Activated CD8-positive, alpha-beta T cell treated with anti-CD3 and anti-CD28 coated beads, Interleukin-2, amount 10 ng/mL, durations not matched to agents 7 days and 5 days (primary cell): ENCODE measurements at places on chromosomes 13 and 19. TPM values are rescaled to one million over a fixed set of nuclear protein-coding genes. Genes with fewer than 3 reads are reported as not detected.

- no peaks in the 10 kb centered on the region for H3K27me3 ChIP-seq
- no peak overlapping the region for H3K4me3 ChIP-seq
- DNase-seq: no peak
- no peaks in the 10 kb centered on the region for H3K4me1 ChIP-seq
- H3K36me3 ChIP-seq: peaks cover 12% of the 10 kb centered on the region
These were observed 21.7 kb downstream of the IFT88 start for GRCh38 chr13:20588529-20589110.

GRCh38 chr13:90015565-90016507 is 1331.7 kb upstream of the MIR17HG start:
- no peaks in the 10 kb centered on the region for H3K27me3 ChIP-seq
- no peak for DNase-seq
- H3K36me3 ChIP-seq: no peaks in the 10 kb centered on the region
- H3K4me3 ChIP-seq: no peak overlapping the region
- H3K4me1 ChIP-seq: no peaks in the 10 kb centered on the region

DNA sequence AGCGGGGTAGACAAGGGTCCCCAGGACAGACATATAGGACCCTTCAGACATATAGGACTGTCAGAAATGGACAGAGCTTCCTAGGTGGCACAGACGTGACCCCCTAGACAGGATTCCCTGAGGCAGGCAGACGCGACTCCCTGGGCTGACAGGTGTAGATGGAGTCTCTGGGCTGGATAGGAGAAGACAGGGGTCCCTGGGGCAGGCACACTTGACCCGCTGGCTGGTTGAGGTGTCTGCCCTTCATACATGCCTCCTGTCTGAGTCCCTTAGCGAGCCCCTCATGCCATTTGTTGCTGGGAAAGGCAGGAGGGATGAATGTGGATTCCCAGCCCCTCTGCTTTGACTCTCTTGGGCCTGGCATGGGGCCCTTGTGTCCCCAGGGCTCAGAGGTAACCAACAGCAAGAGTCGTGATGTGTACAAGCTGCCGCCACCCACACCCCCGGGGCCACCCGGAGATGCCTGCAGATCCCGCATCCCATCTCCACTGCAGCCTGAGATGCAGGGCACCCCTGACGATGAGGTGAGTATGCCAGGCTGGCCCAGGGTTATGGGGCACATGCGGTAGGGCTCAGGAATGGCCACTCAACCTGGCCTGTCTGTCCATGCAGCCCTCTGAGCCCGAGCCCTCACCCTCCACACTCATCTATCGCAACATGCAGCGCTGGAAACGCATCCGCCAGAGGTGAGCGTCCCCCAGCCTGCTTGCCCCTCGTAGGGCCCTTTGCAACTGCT is 3.0 kb downstream of the HSPB6 start:
- H3K27me3 ChIP-seq: no peaks in the 10 kb centered on the region
- DNase-seq: no peak
- H3K4me1 ChIP-seq: peaks cover 36% of the 10 kb centered on the region
- peaks cover 15% of the 10 kb centered on the region for H3K36me3 ChIP-seq
- no peak overlapping the region for H3K27ac ChIP-seq

GRCh38 chr19:28631961-28632360 is 581.0 kb downstream of the UQCRFS1 start:
- peaks cover 16% of the 10 kb centered on the region for H3K4me1 ChIP-seq
- no peaks in the 10 kb centered on the region for H3K36me3 ChIP-seq
- no peak overlapping the region for H3K27ac ChIP-seq
- peaks cover 2% of the 10 kb centered on the region for H3K27me3 ChIP-seq
- no peak overlapping the region for H3K4me3 ChIP-seq

- DNase-seq: no peak
- peak overlapping the region; percentile 88 for H3K27ac ChIP-seq
- H3K27me3 ChIP-seq: no peaks in the 10 kb centered on the region
- peak overlapping the region; percentile 32 for H3K4me3 ChIP-seq
- H3K4me1 ChIP-seq: peaks cover 75% of the 10 kb centered on the region
- peaks cover 70% of the 10 kb centered on the region for H3K36me3 ChIP-seq
These were observed 54.0 kb upstream of the GPR183 start for GRCh38 chr13:99361197-99361596.

- H3K36me3 ChIP-seq: no peaks in the 10 kb centered on the region
- no peak overlapping the region for H3K27ac ChIP-seq
- H3K27me3 ChIP-seq: no peaks in the 10 kb centered on the region
- H3K4me1 ChIP-seq: no peaks in the 10 kb centered on the region
- no peak overlapping the region for H3K4me3 ChIP-seq
These were observed 110.6 kb upstream of the ATXN8OS start for GRCh38 chr13:69997061-69997460.

- H3K4me1 ChIP-seq: no peaks in the 10 kb centered on the region
- DNase-seq: no peak
- H3K27ac ChIP-seq: no peak overlapping the region
- peaks cover 3% of the 10 kb centered on the region for H3K27me3 ChIP-seq
- no peaks in the 10 kb centered on the region for H3K36me3 ChIP-seq
These were observed 110.9 kb downstream of the KL start for GRCh38 chr13:33127009-33127551.

Gene LENG9
- total RNA-seq: 5.6 TPM

Gene ZNF880
- total RNA-seq: 17.6 TPM

Gene ZNF135
- 1.2 TPM for total RNA-seq

Gene DHDH
- total RNA-seq: 1.9 TPM

Gene SERPINE3
- total RNA-seq: not detected

Gene ATP4B
- total RNA-seq: not detected
